Esophagus squamous epithelium (tissue), 5 donors: ENCODE measurements at places on chromosomes 7 and 10.

- DNase-seq: no peak
These were observed 74.0 kb downstream of the ARID5B start for GRCh38 chr10:61975391-61975932.

- no peak for DNase-seq
These were observed 77.4 kb downstream of the TAF3 start for GRCh38 chr10:7895699-7896090.

- no peak for DNase-seq
These were observed 276.3 kb downstream of the GPR37 start for GRCh38 chr7:124489082-124489819.

DNA sequence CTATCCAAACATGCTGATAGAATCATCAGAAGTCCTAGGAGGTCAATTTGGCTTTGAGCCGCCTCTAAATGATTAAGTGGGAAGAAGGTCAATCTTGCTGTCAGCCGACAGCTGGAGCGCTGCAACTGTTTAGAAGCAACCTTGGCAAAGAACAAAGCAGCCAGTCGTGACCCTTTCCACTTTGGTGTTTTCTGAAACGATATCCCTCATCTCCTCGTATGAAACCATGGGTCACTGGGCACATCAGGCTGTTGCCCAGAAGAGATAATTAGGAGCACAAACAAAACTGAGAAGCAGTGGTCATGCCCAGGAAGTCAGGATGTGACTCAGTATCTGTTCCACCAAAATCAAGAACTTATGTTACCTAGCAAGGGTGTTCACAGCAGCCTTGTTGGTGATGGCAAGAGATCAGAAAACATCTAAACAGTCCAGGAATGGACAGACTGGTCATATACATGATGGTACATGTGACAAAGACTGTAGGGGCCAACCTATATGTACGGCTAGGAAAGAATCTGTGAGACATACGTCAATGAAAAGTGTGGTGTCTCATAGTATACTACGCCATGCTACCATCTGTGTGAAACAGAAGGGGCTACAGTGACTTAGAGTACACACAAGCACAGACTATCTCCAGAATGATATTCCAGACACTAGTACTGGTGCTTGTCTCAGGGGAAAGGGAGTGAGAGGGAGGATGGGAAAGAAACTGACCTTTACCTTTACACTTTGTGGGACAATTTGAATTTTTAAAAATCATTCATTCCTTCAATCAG lies 22.4 kb downstream of the STN1 start:
- no peak for DNase-seq

- no peak for DNase-seq
These were observed 768.6 kb downstream of the CNTNAP2 start for GRCh38 chr7:146885231-146885630.

DNA sequence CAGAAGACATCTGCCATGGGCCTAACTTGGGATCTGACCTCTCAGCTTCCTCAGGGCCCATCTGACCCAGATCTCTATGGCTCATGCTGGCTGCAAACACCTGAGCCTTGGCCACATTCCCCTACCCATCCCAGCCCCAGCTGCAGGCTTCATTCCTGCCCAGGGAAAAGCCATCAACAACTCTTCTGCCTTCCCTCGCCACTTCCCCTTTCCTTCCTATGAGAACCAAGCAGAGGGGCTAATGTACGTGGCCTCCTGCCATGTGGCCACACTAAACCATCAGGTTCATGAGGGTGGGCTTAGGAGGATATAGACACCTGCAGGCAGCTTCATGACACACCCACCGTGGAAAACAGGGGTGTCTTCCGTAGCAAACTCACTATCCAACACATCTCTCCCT lies 312.2 kb downstream of the GALNT17 start:
- DNase-seq: no peak

GRCh38 chr7:33195264-33195663 lies 65.9 kb downstream of the BBS9 start:
- no peak for DNase-seq

GRCh38 chr7:25947669-25948516 lies 204.1 kb upstream of the NFE2L3 start:
- no peak for DNase-seq

GRCh38 chr7:139844779-139845442 lies 15.8 kb downstream of the TBXAS1 start:
- no peak for DNase-seq

GRCh38 chr10:4733150-4733842 lies 92.7 kb upstream of the AKR1E2 start:
- no peak for DNase-seq

DNA sequence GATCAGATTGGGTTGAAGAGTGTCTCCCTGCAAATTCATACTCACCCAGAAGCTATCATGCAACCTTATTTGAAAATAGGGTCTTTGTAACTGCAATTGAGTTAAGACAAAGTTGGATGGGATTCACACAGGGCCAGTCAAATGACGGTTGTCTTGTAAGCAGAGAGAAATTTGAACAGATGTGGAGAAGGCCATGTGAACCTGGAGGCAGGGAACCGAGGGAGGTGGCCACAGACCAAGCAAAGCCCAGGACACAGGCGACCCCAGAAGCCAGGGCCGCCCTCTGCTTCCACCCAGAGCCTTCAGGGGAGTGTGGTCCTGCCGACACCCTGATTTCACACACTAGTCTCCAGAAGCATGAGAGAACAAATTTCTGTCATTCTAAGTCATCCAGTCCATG lies 140.8 kb downstream of the SFMBT2 start:
- no peak for DNase-seq

DNA sequence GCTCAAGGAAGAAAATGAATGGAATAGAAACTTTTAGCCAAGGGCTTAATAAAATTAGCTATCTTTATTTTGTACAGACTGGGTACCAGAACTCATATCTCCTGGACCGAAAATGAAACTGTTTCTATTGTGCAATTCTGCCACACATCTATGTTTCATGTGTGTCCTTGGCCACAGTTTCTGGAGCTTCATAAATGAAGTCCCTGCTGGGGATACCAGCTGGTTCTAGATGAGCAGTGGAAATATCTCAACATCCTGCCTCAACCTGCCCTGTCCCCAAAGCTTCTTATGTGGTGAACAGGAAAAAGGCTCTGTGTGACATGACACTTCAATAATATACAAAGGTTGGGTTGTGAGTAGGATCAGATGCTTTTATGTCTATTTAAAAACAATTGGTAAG lies 310.1 kb upstream of the SORCS1 start:
- DNase-seq: no peak

DNA sequence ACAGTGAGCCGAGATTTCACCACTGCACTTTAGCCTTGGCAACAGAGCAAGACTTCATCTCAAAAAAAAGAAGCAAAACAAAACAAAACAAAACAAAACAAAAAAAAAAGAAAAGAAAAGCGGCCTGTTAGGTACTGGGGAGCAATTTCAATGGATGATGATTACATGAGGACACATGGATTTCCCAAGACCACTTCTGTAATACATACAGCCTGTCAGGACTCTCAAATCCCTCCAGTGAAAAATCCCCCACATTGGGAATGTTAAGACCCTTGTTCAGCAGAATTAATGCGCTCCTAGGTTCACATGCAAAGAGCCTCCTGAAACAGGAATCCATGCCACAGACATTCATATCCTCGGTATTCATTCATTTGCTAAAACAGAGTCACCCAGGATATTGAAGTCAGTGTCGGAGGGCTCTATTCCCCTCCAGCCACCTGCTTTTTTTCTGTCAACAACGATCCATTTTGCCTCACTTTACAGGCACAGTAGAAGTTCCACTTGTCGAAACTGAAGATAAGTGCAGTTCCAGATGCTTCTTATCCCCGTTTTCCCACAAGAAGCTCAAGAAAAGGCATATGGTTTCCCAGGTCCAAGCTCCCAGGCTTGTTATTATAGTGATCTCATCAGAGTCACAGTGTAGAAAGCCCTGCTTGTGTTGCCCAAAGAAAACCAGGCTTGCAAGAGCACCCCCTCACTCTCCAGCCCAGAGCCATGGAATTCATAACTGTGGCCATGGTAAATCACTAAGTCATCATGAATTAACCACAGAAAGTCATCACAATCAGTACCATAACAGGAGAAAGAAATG lies 20.2 kb downstream of the SLC16A12 start:
- no peak for DNase-seq

GRCh38 chr10:58017719-58018367 lies 249.9 kb downstream of the IPMK start:
- DNase-seq: no peak

GRCh38 chr10:96850825-96851224 lies 18.7 kb downstream of the LCOR start:
- DNase-seq: no peak

GRCh38 chr10:86642499-86642898 lies 11.8 kb upstream of the OPN4 start:
- no peak for DNase-seq

GRCh38 chr10:15320522-15321203 lies 50.4 kb downstream of the FAM171A1 start:
- DNase-seq: no peak

DNA sequence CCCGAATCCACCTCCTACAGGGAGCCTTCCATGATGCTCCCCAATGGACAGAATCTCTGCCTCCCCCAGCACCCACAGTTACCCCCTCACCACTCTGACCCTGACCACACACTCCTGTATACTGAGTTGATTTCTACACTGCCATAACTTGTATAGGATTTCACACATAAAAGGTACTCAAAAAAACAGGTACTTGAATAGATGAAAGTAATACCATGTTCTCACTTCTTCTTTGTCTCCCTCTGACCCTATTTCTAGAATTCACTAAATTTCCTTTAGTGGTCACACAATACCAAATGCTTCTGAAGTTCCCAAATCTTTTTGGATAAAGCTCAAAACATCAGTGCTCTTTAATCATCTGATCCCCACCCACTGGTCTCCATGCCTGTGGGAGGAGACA lies 45.4 kb downstream of the HSPA12A start:
- DNase-seq: no peak

DNA sequence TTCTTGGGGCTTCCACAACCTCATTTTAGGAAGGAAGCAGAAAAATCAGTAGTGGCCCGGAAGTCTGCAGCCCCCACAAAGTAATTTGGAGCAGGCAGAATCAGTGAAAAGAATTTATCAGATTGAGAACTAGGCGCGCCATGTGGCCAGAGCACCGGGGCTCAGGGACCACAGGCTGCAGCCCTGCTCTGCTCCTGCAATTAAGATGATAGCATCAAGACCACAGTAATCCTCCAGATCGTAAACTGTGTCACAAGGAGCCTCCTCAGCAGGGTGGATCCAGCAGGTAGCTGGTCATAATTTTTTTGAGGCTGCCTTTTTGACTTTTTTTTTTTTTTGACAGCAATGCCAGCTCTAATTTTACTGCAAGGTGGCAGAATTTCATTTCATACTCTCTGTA lies 209.0 kb upstream of the ZMIZ1 start:
- DNase-seq: no peak

DNA sequence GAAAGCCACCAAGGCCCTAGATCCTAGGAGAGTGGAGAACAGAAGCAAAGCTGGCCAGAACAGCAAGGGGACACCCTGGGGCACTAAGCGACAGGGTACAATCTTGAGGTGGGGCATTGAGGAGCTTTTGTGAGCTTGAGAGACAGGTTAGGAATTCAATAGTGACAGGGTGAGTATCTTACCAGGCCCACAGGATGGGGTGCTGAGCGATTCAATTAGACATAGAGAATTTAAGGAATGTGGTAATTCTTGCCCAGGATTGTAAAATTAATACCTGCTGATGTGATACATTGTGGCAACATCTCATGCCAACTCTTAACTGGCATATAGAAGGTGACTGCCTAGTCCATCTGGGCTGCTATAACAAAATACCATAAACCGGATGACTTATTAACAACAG lies 14.0 kb downstream of the RBP3 start:
- no peak for DNase-seq
